ENCODE measurements at places on chromosomes 5 and 9.

DNA sequence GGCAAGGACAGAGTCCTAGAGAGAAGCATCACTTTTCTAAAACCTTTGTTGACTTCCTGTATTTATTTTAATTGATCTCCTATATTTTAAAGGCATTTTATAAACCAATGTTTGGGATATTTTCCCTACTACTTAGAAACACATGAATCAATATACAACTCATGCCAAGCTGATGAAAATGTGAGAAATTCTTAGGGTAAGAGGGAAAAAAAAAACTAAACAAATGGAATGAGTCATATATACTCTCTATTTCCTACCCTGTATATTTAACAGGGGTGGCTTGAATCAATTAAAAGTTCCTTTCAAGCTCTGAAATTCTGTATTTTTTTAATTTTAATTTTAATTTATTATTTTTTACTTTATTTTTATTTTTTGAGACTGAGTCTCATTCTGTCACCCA, 19.6 kb downstream of the BAAT start:
- DNase-seq: no peak

DNA sequence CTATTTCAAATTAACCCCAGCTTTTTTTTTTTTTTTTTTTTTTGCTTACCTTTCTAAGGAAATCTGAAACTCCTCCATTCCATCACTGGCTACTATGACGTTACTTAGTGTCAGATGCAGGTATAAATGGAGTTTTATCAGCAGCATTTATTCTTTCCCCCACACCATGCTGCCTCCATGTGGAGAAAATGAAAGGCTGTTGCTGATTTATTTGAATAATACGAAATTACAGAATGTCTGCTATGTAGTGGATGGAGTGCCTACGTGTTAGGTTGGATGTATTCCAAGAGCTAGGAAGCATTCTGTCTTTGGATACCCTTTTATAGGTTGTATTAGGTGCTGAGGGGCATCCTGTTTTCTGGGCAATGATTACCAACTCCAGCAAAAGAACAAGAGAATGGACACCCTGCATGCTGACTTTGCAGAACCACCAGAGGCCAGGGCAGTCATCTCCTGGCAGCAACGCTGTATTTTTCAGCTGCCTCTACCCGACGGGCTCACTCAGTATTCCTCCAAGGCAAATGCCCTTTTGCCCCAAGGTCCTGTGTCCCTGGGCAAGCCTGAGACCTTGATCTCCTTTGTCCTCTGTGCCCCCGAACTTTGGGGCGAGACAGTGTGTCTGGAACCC, 199.5 kb downstream of the ALDH1A1 start:
- peak; percentile 9 for DNase-seq

DNA sequence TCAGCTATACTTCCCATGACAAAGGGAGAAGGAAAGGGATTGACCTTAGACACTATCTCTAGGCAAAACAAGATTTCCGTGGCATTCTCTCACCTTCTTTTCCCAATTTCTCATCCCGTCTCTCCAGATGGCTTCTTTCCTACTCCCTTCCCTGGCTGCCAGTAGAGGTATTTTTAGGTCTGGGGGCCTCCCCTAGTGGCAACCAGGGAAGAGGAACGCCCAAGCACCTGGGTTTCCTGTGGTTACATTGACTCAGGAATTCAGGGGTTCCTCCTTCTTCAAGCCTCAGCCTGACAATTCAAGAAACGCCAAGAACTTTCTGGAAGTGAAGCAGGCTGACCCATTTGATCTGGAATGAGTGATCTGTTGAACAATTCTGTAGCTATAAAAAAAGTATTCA, 111.5 kb upstream of the OSMR start:
- DNase-seq: peak; percentile 34

GRCh38 chr5:114467729-114468128, 105.9 kb downstream of the KCNN2 start:
- DNase-seq: no peak

- DNase-seq: no peak
These were observed 197.6 kb downstream of the KDM4C start for GRCh38 chr9:6955251-6955921.

- DNase-seq: no peak
These were observed 17.9 kb downstream of the SLC1A3 start for GRCh38 chr5:36624277-36624676.

DNA sequence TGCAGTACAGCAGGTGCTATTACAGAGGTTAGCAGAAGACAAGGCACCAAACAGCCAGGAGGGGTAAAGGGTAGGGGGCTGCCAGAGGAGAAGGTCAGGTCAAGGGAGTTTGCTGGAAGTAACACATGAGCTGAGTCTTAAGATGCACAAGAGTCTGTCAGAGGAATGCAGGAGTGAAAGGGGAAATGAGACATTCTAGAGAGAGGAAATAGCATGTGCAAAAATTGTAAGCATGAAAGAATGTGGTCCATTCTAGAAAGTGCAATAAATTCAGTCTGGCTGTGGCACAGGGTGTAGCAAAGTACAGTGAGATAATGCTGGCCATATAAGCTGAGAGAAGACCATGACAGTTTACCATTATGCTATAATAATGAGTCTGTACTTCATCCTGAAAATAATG, 6.6 kb downstream of the GOLGA1 start:
- DNase-seq: no peak

GRCh38 chr5:91332267-91333045, 50.7 kb downstream of the ARRDC3 start:
- peak; percentile 33 for DNase-seq

DNA sequence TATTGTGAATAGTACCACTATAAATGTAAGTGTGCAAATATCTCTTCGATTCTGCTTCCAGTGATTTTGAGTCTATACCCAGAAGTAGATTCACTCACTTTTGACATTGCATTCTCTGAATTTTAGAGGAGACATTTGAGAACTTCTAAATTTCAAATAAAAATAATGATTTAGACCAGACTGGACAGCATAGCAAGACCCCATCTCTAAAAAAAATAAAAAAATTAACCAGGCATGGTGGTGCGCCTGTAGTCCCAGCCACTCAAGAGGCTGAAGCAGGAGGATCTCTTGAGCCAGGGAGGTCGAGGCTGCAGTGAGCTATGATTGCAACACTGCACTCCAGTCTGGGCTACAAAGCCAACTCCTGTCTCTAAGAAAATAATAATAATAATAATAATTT, 1.9 kb upstream of the GFI1B start:
- no peak for DNase-seq

GRCh38 chr5:87300744-87301143, 33.1 kb downstream of the RASA1 start:
- peak; percentile 91 for DNase-seq

GRCh38 chr5:9832921-9833320, 202.8 kb upstream of the TAS2R1 start:
- no peak for DNase-seq

GRCh38 chr9:120281665-120282064, 298.3 kb downstream of the CDK5RAP2 start:
- no peak for DNase-seq

- no peak for DNase-seq
These were observed 27.7 kb downstream of the SAR1B start for GRCh38 chr5:134604908-134605307.

GRCh38 chr9:27377147-27377807, 80.3 kb upstream of the EQTN start:
- DNase-seq: no peak

GRCh38 chr5:58649716-58650115, 66.8 kb downstream of the RAB3C start:
- DNase-seq: no peak

DNA sequence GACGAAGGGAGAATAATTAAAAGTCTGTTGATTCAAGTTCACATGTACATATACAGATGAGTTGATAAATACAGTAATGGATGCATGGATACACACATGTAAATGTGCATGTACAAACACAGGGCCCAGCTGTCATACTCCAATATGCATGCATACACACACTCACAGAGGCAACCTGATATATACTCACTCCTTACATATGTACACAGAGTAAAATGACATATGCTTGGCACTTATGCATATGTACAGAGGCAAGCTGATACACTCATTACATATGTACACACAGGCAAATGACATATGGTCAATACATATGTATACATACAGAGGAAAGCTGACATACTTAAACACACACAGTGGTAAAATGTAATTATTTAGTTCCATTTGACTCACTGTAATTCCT, 7.2 kb upstream of the TMEFF1 start:
- DNase-seq: no peak

DNA sequence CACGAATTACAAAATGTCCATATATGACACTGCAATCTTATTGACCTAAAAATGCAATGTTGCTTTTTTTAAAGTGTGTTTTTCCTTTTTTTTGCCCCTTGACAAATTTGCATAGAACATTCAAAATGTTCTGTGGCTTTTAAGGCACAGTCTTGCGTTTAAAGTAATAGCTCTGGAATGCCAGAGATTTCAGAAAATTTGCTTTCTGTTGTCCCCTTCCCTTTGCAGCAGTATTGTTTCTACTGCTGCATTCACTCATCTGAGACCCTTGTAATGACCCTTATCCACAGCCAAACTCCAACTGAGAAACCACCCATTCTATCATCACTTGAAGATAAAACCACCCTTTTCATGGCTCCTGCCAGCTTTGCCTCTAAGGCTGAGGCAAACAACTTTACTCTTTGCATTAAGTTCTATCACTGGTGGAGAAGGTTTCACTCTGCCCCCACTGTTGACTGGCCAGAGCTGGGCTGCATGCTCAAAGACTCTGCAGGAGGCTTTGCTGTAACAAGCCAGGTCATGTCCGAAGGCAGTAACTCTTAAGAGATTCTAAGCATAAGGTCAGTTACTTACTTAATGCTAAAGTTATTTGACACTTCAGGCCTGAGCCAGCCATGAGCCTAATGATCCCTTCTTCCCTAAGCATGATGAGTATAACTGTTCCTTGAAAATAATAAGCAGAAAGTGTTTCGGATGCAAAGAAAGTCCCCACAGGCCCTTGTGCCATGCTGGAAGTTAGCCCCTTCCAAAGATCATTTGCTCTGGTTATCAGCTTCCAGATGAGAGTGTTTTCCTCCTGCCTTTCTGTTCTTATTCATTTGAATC, 101.9 kb downstream of the CD180 start:
- peak; percentile 6 for DNase-seq

GRCh38 chr9:137642892-137643291, 24.1 kb downstream of the EHMT1 start:
- no peak for DNase-seq

- peak; percentile 59 for DNase-seq
These were observed 29.6 kb downstream of the RGS3 start for GRCh38 chr9:113493203-113493520.

DNA sequence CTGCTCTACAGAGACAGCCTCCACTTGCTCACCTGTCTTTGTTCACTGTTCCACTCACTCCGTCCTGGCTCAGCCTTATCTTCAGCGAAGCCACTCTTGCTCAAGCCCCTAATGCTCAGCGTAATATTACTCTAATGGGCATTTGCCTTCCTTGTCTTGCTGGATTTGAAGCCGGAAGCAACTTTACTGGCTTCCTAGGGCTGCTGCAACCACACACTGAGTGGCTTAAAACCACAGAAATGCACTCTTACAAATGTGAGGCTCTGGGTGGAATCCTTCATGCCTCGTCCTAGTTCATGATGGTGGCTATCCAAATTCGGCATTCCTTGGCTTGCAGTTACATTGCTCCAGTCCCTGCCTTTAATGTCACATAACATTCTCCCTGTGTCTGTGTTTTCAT, 85.5 kb upstream of the MARCHF11 start:
- peak; percentile 2 for DNase-seq

DNA sequence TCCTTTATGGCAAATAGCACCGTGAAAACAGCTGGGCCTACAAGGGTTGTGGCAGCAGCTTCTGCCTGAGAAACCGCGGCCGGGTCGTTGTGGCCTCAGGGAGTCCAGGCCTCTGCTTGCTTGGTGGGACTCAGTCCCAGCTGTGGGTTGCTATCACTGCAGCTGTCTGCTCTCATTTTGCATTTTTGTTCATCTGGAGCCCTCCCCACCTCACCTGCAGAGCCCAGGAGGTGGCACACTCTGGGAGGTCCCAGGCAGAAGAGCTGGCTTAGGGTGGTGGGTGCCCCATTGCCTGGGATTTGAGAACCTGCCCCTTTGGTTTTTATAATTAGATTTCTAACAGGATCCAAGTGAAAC, 138.4 kb downstream of the GADD45G start:
- DNase-seq: peak; percentile 95

- DNase-seq: no peak
These were observed 329.3 kb downstream of the PIK3R1 start for GRCh38 chr5:68544648-68545552.

DNA sequence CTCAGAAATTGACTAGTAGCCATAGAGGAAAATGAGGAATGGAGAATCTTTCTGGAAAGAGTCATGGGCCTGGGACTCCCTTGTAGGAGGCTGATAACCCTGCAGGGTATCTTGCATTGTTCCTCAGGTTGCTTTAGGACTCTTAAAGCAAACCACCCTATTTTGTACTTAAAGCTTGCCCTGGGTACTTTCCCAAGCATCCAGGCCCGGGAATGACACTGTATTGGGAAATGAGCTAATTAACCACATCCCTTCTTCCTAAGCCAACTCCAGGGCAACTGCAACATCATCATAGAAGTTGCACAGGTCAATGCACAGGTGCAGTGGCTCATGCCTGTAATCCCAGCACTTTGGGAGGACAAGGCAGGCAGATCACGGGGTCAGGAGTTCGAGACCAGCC, 55.9 kb downstream of the UGCG start:
- peak; percentile 71 for DNase-seq

GRCh38 chr9:137486141-137486490, 27.0 kb upstream of the NSMF start:
- DNase-seq: no peak

- DNase-seq: no peak
These were observed 102.1 kb downstream of the MYO10 start for GRCh38 chr5:16834029-16834428.

- no peak for DNase-seq
These were observed 2.8 kb upstream of the SPOCK1 start for GRCh38 chr5:137501846-137502406.

DNA sequence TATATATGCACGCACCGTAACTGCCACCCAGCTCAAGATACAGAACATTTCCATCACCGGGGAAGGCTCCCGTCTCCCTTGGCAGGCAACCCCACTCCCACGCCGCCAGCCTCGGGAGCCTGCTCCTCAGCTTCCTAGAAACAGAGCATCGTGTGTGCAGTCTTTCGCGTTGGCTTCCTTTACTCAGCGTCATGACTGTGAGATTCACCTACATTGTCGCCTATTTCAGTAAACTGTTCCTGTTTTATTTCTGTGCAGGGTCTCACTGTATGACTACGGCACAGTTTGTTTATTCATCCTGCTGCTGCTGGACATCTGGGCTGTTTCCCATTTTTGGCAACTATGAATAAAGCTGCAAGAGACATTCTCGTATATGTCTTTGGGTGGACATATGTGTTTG, 90.7 kb downstream of the STK10 start:
- no peak for DNase-seq
